ENCODE measurements at places on chromosomes 16 and 17.

DNA sequence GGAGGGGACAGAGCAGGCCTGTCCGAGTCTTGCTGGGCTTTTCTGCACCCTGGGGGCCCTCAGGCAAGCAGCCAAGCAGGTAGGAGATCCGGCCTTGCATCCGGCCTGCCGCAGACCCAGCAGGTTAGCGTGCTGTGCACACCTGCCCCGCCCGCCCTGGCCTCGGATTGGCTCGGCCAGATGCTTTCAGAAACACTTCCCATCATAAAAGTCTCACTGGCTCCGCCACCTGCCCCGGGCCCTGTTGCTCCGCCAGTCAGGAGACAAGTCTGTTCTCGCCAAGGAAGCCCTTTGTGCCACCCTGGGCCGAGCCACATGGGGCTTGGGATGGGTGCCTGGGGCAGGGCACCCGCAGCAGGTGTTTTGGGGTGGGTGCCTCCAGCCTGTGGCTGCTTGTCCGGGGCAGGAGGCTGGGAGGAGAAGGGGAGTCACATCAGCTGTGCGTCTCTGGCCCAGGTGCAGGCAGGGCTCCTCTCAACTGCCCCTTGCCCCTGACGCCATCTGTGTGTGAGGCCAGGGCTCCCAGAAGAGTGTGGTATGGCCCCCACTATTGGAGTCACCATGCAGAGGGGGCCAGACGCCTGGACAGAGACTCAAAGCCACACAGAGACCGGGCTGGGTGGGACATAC, 228.2 kb upstream of the GSE1 start:
- no peak for DNase-seq

DNA sequence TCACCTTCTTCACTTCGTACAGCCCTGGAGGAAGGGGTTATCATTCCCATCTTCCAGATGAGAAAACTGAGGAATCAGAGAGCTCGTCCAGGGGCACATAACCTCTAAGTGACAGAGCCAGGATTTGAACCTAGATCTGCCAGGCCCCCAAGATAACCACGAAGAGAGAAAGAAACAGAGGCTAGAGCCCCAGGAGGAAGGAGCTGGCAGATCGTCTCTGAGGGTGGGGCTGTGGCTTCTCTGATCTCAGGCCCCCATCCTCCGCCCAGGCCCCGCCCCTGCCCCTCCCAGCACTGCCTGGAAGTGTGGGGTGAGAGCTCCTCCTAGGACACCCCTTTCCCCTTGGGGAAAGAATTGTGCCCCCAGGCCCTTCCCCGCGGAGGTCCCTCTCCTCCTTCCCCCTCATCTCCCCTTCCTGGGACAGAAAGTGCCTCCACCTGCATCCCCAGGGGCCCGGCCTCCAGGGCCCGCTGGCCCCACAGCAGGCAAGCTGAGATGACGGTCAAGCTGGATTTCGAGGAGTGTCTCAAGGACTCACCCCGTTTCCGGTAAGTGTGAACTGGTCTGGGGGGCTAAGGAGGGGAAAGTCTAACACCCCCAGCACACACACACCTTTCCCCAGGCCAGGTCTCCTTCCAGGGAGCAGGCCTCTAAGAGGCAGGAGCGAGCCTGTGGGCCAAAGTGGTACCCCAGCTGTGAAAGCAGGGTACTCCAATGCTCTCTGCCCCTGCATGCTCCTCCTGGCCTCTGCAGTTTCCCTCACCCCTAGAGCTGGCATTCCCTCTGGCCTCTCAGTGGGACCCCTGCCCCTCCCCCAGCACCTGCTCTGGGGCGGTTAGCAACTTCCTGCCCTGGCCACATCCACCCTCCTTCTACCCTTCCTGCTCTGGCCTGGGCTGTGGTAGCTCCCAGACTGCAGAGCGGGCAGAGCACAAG, at the start of gene ACAP1:
TSS of gene ACAP1 (plus strand) at position 290 of the 936 bp plus-strand sequence. CDS start at position 496, 206 bp downstream.
- no peak for DNase-seq

DNA sequence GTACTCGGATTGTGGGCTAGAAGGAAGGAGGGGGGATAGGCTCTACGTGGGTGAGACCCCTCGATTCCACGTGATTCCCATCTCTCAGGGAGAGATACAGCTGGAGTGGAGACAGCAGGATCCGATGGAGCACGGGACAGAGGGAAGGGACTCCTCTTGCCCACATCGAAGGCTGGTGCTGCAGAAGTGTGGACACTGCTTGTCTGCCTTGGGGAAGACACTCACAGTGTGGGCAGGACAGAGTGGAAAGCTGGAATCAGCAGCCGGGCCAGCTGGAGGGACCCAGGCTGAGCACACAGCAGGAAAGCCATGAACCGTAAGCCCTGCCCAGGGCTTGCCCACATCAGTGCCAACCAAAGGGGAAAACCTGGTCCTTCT, 42.1 kb upstream of the RPH3AL start:
- no peak for DNase-seq

- no peak for DNase-seq
Measured at GRCh38 chr17:33204156-33204555, 88.9 kb downstream of the ASIC2 start.

GRCh38 chr17:7233701-7234082, 625 bp downstream of the DVL2 start:
- DNase-seq = no peak

DNA sequence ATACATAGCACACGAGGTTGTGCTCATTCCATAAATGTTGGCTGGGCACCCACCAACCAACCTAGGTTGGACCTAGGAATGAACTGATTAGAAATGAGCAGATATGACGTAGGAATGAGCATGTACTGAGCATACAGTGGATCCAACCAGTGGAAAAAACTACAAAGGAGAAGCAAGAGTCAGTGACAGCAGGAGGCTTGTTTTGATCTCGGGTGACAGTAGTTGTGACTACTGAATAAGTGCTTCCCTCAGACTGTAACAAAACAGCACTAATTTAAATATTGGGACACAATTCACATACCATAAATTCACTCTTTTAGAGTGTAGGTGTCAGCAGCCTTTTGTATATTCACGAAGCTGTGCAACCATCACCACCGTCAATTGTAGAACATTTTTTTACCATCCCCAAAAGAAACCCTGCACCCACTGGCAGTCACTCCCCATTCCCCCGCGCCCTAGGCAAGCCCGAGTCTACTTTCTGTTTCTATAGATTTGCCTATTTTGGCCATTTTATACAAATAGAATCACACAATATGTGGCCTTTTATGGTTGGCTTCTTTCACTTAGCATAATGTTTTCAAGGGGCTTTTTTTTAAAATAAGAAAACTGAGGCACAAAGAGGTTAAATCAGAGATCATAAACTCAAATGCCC, 7.0 kb downstream of the VAC14 start:
- DNase-seq = no peak

- DNase-seq = no peak
Measured at GRCh38 chr16:56029026-56029425, 153.9 kb upstream of the CES5A start.

GRCh38 chr17:40621578-40621977, 26.0 kb downstream of the SMARCE1 start:
- DNase-seq = no peak

Measured in heart right ventricle (tissue), 16 donors.